WTC11 (cell line): ENCODE measurements at places on chromosomes 1 and 21. TPM values are rescaled to one million over a fixed set of nuclear protein-coding genes. Genes with fewer than 3 reads are reported as not detected.
A peak's percentile ranks its signal among the peaks of the same experiment; 100 is the strongest.

DNA sequence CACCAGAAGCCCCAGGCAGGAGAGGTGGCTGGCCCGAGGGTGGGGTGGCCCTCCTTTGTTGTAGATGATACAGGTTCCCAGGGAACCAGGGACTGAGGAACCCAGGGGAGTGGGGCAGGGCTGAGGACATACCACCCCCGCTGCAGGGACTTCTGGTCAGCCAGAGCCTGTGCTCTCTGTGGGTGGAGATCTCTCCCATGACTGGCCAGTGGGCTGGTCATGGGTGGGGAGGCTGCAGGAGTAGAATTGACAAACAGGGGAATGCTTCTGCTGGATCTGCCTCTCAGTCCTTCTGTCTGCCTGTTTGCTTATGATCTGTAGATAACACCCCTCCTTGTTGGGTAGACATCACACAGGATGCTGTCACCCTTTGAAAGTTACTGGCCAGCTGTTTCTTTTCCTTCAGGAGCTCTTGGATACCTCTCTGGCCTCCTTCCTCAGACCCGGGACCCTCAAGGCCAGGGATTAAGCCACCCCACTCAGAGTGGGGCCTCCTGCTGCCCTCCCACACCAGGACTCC is 2.8 kb upstream of the EFCAB14 start:
- no peaks in the 10 kb centered on the region for H3K36me3 ChIP-seq
- H3K27ac ChIP-seq = no peak overlapping the region
- DNase-seq = no peak
- peaks cover 27% of the 10 kb centered on the region for H3K4me1 ChIP-seq

TRIM62 gene
- 10.7 to 13.6 TPM (median 11.0 TPM) in 3 replicates for total RNA-seq

SLC37A1 gene
- 22.7 to 26.3 TPM (median 25.8 TPM) in 3 replicates for total RNA-seq

DNA sequence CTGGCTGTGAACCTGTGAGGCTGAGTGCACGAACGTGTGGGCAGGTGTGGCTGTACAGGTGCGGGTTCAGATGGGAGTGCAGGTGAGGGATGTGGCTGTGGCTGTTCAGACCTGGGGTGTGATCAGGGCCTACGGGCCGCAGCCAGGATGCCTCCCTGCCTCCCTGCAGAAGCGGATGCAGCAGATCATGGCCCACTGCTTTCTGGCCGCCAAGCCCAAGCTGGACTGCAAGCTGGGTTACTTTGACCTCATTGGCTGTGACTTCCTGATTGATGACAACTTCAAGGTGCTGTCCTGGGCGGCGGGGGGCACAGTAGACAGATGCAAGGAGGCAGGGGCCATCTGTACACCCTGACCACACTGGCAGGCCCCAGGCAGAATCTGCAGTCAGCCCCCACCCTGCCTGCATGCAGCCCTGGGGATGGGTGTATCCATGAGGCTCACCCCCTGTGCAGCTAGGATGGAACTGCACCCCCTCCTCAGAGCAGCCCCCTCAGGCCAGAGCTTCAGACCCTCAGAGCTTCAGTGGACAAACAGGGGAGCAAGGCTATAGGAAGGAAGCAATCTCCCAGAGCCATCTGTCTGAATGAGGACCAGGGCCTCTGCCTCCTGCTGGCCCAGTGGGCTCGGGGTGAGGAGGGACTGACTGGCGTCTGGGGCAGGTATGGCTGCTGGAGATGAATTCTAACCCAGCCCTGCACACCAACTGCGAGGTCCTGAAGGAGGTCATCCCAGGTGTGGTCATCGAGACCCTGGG is 9.8 kb downstream of the TNFRSF18 start:
- H3K27me3 ChIP-seq = peaks cover 22% of the 10 kb centered on the region
- H3K27ac ChIP-seq = no peak overlapping the region
- peak; percentile 8 for DNase-seq
- H3K4me3 ChIP-seq = no peak overlapping the region

DNA sequence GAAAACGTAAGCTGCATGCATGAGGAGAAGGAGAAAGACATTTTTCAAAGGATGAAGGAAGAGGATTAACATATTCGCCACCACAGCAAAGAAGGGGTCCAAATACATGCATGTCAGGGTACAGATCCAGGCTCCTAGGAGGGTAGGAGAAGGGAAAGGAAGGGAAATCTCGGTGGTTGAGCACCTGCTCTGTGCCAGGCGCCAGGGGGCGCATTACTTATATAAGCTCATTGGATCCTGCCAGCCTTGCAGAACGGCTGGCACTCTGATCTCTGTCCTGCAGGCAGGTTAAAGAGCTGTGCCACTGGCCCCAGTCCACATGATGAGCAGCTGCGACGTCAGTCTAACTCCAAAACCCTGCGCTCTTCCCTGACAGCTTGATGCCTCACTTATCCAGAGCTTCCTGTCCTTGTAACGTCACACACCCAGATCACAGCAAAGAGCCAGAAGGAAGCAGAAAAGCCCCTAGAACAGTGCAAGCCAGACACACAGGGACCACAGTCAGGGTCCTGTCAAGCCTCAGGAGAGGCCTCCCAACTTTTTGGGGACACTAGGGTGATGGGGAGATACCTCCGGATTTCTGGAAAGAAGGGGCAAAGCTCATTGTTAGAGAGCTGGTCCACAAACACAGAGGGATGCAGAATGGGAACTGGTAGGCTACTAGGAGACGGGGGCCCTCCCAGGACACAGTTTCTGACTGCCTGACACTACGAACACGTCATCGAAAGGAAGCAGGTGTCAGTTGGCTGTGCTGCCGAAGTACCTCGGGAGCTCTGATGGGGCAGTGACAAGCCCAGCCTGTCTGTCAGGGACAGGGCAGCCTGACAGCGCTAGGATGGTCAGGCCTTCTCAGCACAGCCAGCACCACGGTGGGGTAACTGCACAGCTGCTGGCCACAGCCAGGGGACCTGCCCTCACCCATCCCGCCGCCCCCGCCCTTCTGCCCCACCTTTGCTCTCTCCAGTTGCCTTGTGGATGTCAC is 99.1 kb downstream of the BEND5 start:
- peak; percentile 74 for DNase-seq
- H3K4me1 ChIP-seq = peaks cover 34% of the 10 kb centered on the region
- H3K27me3 ChIP-seq = no peaks in the 10 kb centered on the region
- no peak overlapping the region for H3K4me3 ChIP-seq
- no peak overlapping the region for H3K27ac ChIP-seq

GRCh38 chr1:3244927-3245315 is 175.9 kb downstream of the PRDM16 start:
- H3K4me1 ChIP-seq = peaks cover 12% of the 10 kb centered on the region
- no peaks in the 10 kb centered on the region for H3K36me3 ChIP-seq
- no peak overlapping the region for H3K27ac ChIP-seq

PROK1 gene
- not detected in 3 replicates for total RNA-seq

DNA sequence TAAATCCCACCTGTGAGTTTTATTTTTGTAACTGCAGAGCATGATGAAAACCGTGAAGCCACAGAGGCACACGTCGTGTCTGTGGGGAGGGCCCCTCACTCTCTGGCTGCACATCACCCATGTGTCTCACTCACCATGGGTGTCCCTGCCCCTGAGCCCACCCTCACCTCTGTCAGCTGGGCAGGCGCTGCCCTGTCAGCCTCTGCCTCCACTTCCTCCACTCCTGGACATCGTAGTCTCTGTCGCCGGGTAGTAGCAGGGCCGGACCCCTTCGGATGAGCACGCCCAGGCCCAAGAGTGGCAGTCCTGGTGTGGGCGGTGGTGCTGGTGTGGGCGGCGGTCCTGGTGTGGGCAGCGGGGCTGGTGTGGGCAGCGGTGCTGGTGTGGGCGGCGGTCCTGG is 37.3 kb downstream of the COL18A1 start:
- H3K36me3 ChIP-seq = peaks cover 21% of the 10 kb centered on the region
- no peaks in the 10 kb centered on the region for H3K27me3 ChIP-seq
- H3K4me1 ChIP-seq = peaks cover 4% of the 10 kb centered on the region; the same call in 1 of the 2 replicates
- H3K4me3 ChIP-seq = no peak overlapping the region

RPE65 gene
- total RNA-seq = not detected in 3 replicates

FCRL4 gene
- total RNA-seq = not detected in 3 replicates

DNA sequence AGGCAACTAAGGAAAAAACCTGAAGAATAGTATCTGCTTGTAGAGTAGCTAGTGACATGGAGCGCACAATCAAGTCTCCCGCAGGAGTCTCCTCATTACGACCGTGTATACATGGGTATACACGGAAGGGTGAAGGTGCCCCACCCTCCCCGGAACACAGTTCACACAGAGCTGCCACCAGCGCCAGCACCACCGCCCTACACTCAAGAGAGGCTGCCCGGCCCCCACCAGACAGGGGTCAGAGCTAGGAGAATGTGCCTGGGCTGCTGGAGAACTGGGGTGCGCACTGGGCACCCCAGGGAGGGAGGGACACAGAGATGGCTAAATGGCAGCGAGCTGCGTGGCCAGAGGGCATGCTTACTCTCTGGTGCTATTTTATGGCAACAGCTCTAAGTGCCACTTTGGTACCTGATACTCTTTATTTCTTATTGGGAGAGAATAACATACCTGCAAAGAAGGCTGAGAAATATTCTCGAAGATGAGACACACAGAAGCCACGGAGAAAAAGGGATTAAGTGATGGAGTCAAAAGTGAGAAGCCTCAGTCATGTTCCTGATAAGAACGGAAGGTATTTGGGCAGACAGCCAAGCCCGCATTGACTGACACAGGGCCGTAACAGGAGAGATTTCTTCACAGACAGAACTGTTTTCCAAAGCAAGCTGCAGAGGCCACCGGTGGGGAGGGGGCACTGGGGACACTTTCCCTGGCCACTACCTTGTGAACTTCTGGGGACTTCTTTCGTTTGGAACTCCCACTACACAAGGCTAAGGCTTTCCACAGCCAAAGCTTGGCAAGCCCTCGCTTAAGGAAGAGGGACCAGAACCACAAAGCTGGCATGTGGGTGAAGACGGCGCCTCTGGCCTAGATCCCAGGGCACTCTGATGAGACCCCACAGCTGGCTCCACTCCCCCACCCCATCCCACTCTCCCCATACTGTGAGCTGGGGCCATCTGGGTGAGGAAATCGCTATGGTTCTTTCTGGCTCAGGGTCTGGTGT is 108.0 kb downstream of the PGBD5 start:
- peaks cover under 1% of the 10 kb centered on the region; the same call in 1 of the 2 replicates for H3K4me1 ChIP-seq
- H3K4me3 ChIP-seq = no peak overlapping the region
- no peaks in the 10 kb centered on the region for H3K27me3 ChIP-seq
- peaks cover 26% of the 10 kb centered on the region for H3K36me3 ChIP-seq
- H3K27ac ChIP-seq = no peak overlapping the region
- no peak for DNase-seq

THEM4 gene
- total RNA-seq = 8.0 to 10.9 TPM (median 8.8 TPM) in 3 replicates

GRCh38 chr21:36749935-36750575 is 51.1 kb downstream of the SIM2 start:
- H3K4me1 ChIP-seq = peaks cover 57% of the 10 kb centered on the region
- H3K4me3 ChIP-seq = peak overlapping the region; percentile 46
- H3K36me3 ChIP-seq = no peaks in the 10 kb centered on the region
- peak; percentile 79 for DNase-seq

- no peaks in the 10 kb centered on the region for H3K27me3 ChIP-seq
- no peak overlapping the region for H3K4me3 ChIP-seq
- DNase-seq = no peak
- H3K4me1 ChIP-seq = 0 out of 2 replicates have a peak, but pooled peaks cover 5% of the 10 kb centered on the region
Measured at GRCh38 chr1:102852613-102853012, 255.7 kb downstream of the COL11A1 start.

PLCH2 gene
- 0.05 to 0.18 TPM (median 0.17 TPM) in 3 replicates for total RNA-seq

ACTL8 gene
- 0.80 to 1.6 TPM (median 0.87 TPM) in 3 replicates for total RNA-seq

GRCh38 chr21:40924641-40925040 is 77.7 kb upstream of the DSCAM start:
- no peak overlapping the region for H3K4me3 ChIP-seq
- peaks cover 30% of the 10 kb centered on the region for H3K4me1 ChIP-seq
- peaks cover 9% of the 10 kb centered on the region for H3K27me3 ChIP-seq
- H3K36me3 ChIP-seq = peaks cover 25% of the 10 kb centered on the region
- DNase-seq = peak; percentile 18

DEPDC1 gene
- 39.8 to 46.0 TPM (median 44.5 TPM) in 3 replicates for total RNA-seq

- H3K27ac ChIP-seq = no peak overlapping the region
- peaks cover 38% of the 10 kb centered on the region for H3K4me1 ChIP-seq
- H3K27me3 ChIP-seq = no peaks in the 10 kb centered on the region
- no peak for DNase-seq
- H3K36me3 ChIP-seq = no peaks in the 10 kb centered on the region
- H3K4me3 ChIP-seq = no peak overlapping the region
Measured at GRCh38 chr1:22831729-22832413, 121.2 kb downstream of the EPHB2 start.

- DNase-seq = no peak
- H3K27me3 ChIP-seq = no peaks in the 10 kb centered on the region
- H3K4me3 ChIP-seq = no peak overlapping the region
Measured at GRCh38 chr1:72827278-72827677, 544.9 kb upstream of the NEGR1 start.

- no peak for DNase-seq
- H3K27ac ChIP-seq = no peak overlapping the region
- peaks cover 20% of the 10 kb centered on the region for H3K4me1 ChIP-seq
- no peak overlapping the region for H3K4me3 ChIP-seq
- H3K36me3 ChIP-seq = peaks cover 13% of the 10 kb centered on the region
- no peaks in the 10 kb centered on the region for H3K27me3 ChIP-seq
Measured at GRCh38 chr1:23795676-23796465, 4.7 kb downstream of the GALE start.

GRCh38 chr1:234212764-234213657 is 160.2 kb upstream of the COA6 start:
- no peak overlapping the region for H3K27ac ChIP-seq
- H3K4me3 ChIP-seq = peak overlapping the region; percentile 85
- peaks cover 11% of the 10 kb centered on the region for H3K4me1 ChIP-seq
- peaks cover 11% of the 10 kb centered on the region for H3K36me3 ChIP-seq

GRCh38 chr1:247113094-247113497 is 8.9 kb upstream of the ZNF669 start:
- peak overlapping the region; percentile 57 for H3K4me3 ChIP-seq
- H3K27ac ChIP-seq = no peak overlapping the region
- H3K4me1 ChIP-seq = peaks cover 12% of the 10 kb centered on the region

LCE2C gene
- total RNA-seq = not detected in 3 replicates

- no peak for DNase-seq
- no peak overlapping the region for H3K4me3 ChIP-seq
- peaks cover 52% of the 10 kb centered on the region for H3K27me3 ChIP-seq
- H3K4me1 ChIP-seq = peaks cover 6% of the 10 kb centered on the region
- no peaks in the 10 kb centered on the region for H3K36me3 ChIP-seq
Measured at GRCh38 chr1:226085675-226086285, 23.3 kb downstream of the H3-3A start.
